ENCODE measurements at places on chromosomes 3 and 15. TPM values are rescaled to one million over a fixed set of nuclear protein-coding genes. Genes with fewer than 3 reads are reported as not detected.

Gene MST1R
- total RNA-seq = 1.1 TPM

Gene SAXO2
- 2.8 TPM for total RNA-seq

DNA sequence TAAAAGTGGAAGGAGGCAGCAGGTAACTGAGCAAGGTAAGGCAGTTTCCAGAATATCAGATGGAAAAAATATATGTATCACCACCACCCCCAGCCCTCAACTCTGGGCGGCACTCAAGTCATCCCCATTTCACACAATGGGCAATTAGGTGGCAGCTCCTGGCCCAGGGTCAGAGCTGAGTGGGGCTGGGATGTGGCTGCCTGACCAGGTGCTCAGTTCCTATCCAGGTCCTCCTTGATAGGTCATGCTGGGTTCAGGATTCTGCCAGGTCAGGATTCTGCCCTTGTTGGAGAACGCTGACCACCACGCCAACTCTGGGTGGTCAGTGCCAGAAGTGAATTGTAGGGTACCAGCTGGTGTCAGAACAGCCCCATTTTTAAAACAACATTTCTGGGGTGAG lies 29.5 kb downstream of the RAB6B start:
- H3K27me3 ChIP-seq = peaks cover 1% of the 10 kb centered on the region
- no peak overlapping the region for H3K4me3 ChIP-seq
- no peaks in the 10 kb centered on the region for H3K4me1 ChIP-seq
- H3K27ac ChIP-seq = no peak overlapping the region

GRCh38 chr15:82647045-82647834 lies at the start of gene CPEB1:
Gene CPEB1, minus strand, starts transcription at chr15:82647363. Its CDS starts 18,904 bp downstream, at chr15:82628459.
- DNase-seq = peak; percentile 55
- peaks cover 20% of the 10 kb centered on the region for H3K27me3 ChIP-seq
- H3K36me3 ChIP-seq = no peaks in the 10 kb centered on the region
- H3K27ac ChIP-seq = no peak within 1 kb of the TSS
- peak within 1 kb of the TSS; percentile 46 for H3K4me3 ChIP-seq
- peaks cover 4% of the 10 kb centered on the region for H3K4me1 ChIP-seq

DNA sequence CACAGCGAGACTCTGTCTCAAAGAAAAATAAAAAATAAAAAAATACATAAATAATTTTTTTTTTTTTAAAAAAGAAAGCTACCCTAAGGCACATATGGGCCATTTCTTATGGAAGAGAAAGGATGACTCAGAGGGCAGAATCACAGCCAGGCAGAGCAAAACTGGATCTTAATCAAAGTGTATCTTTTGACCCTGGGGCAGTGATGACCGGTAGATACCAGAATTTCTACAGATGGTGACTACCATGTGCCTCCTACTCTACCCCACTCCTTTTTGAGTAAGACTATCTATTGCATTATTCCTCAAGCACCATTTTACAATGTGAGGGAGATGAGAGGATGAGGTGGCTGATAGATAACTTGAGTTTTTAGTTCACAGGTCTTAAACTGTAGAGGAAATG lies 26.0 kb downstream of the TARS3 start:
- peaks cover 50% of the 10 kb centered on the region for H3K36me3 ChIP-seq
- no peak overlapping the region for H3K4me3 ChIP-seq
- peaks cover 18% of the 10 kb centered on the region for H3K4me1 ChIP-seq
- no peak for DNase-seq
- no peaks in the 10 kb centered on the region for H3K27me3 ChIP-seq
- H3K27ac ChIP-seq = no peak overlapping the region

- peaks cover 13% of the 10 kb centered on the region for H3K4me1 ChIP-seq
- no peaks in the 10 kb centered on the region for H3K27me3 ChIP-seq
- DNase-seq = no peak
- H3K36me3 ChIP-seq = no peaks in the 10 kb centered on the region
- no peak overlapping the region for H3K4me3 ChIP-seq
These were observed 554.2 kb upstream of the KCNMB2 start for GRCh38 chr3:177982034-177982433.

DNA sequence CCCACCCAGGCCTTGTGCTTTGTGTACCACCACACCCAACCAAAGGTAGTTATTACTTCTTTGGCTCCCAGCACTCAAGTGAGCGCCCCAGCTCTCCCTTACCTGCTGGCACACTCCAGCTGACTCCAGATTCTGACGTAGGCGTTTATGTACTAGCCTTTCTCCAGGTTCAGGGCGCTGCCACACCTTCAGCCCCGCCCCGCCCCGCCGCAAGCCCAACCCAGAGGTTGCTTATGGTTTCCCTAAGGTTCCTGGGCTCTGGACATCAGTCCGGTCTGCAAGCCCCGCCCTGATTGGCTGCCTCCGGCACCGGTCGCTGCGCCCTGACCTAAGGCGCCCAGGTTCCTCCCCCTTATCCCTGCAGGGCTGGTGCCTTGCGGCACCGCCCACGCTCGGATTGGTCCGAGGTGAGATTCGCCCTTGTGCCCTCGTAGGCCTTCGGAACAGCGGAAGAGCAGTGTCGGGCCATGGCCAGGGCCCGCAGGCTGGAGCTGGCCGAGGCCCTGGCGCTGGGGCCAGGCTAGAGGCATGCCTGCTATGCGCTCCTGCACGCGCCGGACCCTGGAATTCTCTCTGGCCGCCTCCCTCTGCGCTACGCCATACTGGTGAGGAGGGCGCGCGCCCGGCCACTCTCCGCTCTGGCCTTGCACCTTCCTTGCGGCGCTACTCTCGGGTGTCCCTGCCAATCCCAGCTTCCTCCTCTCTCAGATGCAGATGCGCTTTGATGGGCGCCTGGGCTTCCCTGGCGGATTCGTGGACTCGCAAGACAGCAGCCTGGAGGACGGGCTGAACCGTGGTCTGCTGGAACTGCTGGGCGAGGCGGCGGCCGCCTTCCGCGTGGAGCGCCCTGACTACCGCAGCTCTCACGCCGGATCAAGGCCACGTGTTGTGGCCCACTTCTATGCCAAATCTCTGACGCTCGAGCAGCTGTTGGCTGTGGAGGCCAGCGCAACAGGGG lies 19.8 kb upstream of the NUDT16 start:
- peaks cover 11% of the 10 kb centered on the region for H3K4me1 ChIP-seq
- H3K36me3 ChIP-seq = no peaks in the 10 kb centered on the region
- peak; percentile 16 for DNase-seq
- peak overlapping the region; percentile 20 for H3K4me3 ChIP-seq

GRCh38 chr15:87420017-87420416 lies 836.5 kb downstream of the NTRK3 start:
- no peak overlapping the region for H3K27ac ChIP-seq
- no peak for DNase-seq

DNA sequence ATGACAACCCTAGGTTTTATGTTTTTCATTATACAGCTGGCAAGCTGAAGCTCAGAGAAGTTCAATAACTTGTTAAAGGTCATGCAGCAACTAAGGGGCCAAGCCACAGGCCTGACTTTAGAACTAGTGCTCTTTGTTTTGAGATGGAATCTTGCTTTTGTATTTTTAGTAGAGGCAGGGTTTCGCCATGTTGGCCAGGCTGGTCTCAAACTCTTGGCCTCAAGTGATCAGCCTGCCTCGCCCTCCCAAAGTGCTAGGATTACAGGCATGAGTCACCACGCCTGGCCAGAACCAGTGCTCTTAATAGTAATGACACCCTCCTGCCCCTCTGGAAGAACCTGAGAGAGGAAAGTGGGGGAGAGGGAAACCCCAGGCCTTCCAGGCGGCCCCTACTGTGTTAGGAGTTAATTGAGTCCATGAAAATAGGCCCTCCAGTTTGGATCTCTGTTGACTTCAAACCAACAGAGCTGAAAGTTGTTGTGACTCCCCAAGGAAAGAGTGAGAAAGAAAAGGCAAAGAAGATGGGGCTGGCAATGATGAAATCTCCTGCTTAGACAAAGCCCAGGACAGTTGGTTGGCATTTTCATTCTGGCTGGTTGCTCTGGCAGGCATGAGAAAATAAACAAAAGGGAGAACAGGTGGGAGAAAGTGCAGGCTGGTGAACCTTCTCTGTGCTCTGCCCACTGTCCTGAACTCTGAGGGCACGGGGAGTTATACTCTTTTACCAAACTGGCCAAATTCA lies 3.6 kb upstream of the PRRT3 start:
- H3K36me3 ChIP-seq = no peaks in the 10 kb centered on the region
- H3K4me1 ChIP-seq = peaks cover 9% of the 10 kb centered on the region
- H3K27me3 ChIP-seq = no peaks in the 10 kb centered on the region

- no peak overlapping the region for H3K4me3 ChIP-seq
- H3K27ac ChIP-seq = no peak overlapping the region
- DNase-seq = no peak
- no peaks in the 10 kb centered on the region for H3K36me3 ChIP-seq
- H3K27me3 ChIP-seq = no peaks in the 10 kb centered on the region
- H3K4me1 ChIP-seq = no peaks in the 10 kb centered on the region
These were observed 233.0 kb upstream of the KCNMB2 start for GRCh38 chr3:178302966-178303930.

DNA sequence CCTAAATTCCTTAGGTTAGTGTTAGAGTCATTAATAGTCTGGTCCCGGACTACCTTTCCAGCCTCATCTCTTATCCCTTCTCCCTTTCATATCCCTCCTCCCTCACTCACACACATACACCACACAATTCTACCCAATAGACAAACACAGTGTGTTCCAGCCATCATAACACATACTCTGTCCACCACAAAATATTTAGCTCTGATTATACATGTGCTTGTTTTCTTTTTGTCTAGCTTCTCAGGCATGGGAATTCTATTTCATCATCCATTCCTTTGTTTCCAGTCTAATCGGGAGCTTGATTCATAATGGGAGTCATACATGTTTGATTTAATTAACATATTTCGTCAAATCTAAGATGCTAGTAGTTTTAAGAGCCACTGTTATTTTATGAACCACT lies 161.8 kb upstream of the BFSP2 start:
- H3K27ac ChIP-seq = no peak overlapping the region
- DNase-seq = no peak

DNA sequence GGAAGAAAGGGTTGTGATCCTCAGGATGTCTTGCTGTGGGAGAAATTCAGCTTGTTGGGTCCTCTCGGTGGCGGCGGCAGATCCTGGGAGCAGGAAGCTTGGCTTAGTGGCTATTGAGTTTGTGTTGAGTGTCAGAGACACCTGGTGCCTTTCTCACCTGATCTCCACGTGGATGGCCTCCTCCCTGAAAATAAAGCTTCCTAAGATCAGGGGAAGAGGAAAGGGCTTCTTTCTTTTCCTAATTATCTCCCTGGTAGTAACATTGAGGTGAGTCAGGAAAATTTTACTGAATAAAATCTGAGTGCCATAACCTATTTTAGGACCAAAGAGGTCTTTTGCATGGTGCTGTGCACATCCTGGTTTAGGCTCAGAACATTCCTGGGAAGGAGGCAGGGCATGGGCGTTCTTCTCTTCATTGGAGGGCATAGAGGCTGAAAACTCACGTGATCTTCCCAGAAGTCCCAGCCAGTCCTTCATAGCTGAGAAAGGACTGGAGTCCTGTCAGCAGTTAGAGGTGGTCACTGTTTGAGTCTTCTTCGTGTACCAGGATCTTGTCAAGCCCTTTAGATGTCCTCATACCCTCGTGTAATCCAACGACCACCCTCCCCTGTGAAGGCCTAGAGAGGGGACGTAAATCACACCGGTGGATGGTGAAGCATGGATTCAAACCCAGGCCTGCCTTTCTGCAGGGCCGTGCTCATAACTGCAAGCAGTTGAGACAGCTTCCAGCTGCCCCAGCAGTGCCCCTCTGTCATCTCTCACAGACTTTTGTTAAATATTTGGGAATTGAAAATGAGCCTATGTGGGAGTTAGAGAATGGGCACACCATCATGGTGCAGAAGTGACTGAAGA lies 1.1 kb downstream of the CMTM8 start:
- DNase-seq = no peak
- no peak overlapping the region for H3K27ac ChIP-seq
- peaks cover 18% of the 10 kb centered on the region for H3K27me3 ChIP-seq
- peak overlapping the region; percentile 79 for H3K4me3 ChIP-seq

DNA sequence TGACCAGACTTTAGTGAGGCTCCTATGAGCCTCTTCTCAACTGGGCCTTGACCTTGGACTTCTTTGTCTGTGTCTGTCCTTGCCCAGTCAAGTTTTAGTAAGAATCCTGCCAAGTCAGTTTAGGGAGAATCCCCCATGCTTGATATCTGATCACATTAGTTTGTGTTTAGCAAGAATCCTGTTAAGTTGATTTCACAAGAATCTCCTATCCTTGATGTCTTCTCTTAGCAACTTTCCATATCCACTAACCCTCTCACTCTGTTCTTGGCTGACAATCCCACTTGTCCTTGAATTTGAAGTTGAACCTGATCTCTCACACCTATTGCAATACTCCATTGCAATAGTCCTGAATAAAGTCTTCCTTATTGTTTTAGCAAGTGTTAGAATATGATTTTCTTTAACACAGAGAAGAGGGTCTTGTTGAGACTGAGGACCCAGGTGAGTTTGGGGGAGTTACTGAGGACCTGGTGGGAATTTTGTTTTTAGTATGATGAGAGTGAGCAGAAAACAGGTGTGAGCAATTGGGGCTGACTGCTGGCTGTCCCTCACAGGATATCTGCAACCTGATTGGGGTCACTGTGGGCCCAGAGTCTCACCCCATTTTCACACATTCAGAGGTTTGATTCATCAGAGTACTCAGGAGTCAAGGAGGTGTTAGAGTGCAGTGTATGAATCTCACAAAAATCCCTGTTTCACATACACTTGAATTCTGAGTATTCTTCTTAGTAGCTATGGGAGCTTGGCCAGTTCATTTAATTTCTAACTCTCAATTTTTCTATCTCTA lies 39.9 kb upstream of the TNFAIP8L3 start:
- no peak overlapping the region for H3K27ac ChIP-seq
- no peak overlapping the region for H3K4me3 ChIP-seq
- no peaks in the 10 kb centered on the region for H3K4me1 ChIP-seq
- DNase-seq = no peak
- H3K27me3 ChIP-seq = peaks cover 5% of the 10 kb centered on the region
- no peaks in the 10 kb centered on the region for H3K36me3 ChIP-seq

DNA sequence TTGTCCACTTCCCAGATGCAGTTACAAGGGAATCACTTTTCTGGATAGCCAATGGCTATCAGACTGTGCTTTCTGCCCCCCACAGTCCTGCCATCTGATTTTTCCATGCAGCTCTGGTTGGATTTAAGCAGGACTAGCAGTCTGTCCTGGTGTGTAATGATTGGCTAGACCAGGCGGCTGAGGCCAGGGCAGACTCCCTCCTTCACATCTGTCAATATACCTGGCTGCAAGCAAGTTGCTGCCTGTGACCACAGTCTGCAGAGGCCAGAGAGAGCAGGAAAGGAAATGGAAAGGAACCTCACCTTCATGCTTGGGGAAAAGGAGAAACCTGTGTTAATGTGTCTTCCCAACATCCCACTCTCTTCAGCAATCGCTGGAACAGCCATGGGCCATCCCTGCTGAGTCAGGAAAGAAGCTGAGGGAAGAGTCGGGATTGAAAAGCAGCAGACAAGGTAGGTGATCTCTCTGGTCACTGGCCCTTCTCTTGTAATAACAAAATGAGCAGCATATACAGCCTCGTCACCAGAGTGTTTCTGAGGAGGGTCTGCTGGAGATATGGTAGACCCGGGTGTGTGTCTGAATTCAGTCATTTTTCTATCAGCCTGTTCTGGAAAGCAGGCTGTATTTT lies 126.7 kb upstream of the PHLDB2 start:
- DNase-seq = no peak
- no peaks in the 10 kb centered on the region for H3K27me3 ChIP-seq
- peaks cover 11% of the 10 kb centered on the region for H3K4me1 ChIP-seq
- H3K36me3 ChIP-seq = peaks cover 11% of the 10 kb centered on the region
- no peak overlapping the region for H3K4me3 ChIP-seq
- no peak overlapping the region for H3K27ac ChIP-seq

GRCh38 chr3:1953536-1953935 lies 145.1 kb upstream of the CNTN4 start:
- DNase-seq = no peak
- no peak overlapping the region for H3K27ac ChIP-seq
- no peak overlapping the region for H3K4me3 ChIP-seq
- peaks cover 3% of the 10 kb centered on the region for H3K4me1 ChIP-seq
- no peaks in the 10 kb centered on the region for H3K36me3 ChIP-seq

- H3K4me1 ChIP-seq = peaks cover 20% of the 10 kb centered on the region
- H3K36me3 ChIP-seq = no peaks in the 10 kb centered on the region
- no peaks in the 10 kb centered on the region for H3K27me3 ChIP-seq
These were observed 27.9 kb upstream of the TGFBR2 start for GRCh38 chr3:30578479-30578878.

Data from activated CD8-positive, alpha-beta T cell treated with anti-CD3 and anti-CD28 coated beads for 36 hours (primary cell).